ENCODE measurements at places on chromosomes 3 and 15. TPM values are rescaled to one million over a fixed set of nuclear protein-coding genes. Genes with fewer than 3 reads are reported as not detected.

ARRDC4 gene
- total RNA-seq: 0.56 TPM

DNA sequence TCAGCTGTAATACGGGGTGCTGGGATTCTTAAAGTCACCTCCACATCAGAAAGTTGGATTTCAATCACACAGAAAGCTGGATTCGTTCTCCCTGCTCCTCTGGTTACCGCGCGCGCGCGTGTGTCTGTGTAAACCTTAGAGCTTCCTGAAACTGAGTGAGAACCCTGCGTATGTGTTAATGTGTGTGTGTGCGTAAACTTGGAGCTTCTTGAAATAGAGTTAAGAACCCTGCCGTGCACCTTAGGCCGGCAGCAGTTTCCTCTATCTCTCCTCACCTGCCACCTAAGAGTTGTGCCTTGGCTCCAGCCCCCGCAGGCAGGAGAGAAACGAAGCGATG is 531 bp downstream of the LZTFL1 start:
- no peaks in the 10 kb centered on the region for H3K36me3 ChIP-seq
- peaks cover 42% of the 10 kb centered on the region for H3K27me3 ChIP-seq
- peak overlapping the region; percentile 88 for H3K27ac ChIP-seq
- peak overlapping the region; percentile 91 for H3K4me3 ChIP-seq
- H3K4me1 ChIP-seq: peaks cover 27% of the 10 kb centered on the region

DNA sequence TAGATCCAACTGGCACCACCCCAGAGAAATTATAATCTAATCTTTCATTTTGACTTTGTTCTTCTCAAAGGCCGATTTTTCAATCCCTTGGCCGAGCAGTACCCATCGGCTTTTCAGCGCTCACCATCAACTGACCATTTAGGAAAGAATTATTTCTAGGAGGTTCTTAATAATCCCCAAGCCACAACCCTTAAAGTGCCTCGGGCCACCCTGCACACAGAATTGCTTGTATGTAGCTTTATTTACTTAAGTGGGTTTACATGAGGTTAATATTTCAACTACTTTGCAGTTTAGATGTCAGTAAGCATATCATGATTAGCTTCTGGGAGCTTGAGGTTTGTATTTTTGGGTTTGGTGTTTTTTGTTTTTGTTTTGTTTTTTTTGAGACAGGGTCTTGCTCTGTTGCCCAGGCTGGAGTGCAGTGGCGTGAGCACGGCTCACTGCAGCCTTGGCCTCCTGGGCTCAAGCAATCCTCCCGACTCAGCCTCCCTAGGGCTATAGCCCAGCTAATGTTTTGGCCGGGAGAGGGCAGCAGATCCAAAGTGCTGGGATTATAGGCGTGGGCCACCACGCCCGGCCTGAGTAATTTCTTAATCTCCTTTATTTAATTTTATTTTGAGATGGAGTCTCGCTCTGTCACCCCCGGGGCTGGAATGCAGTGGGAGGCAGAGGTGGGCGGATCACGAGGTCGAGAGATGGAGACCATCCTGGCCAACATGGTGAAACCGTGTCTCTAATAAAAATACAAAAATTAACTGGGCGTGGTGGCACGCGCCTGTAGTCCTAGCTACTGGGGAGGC is 801 bp upstream of the CDAN1 start:
- H3K4me1 ChIP-seq: peaks cover 27% of the 10 kb centered on the region
- H3K27ac ChIP-seq: peak overlapping the region; percentile 85
- no peak for DNase-seq
- peaks cover 18% of the 10 kb centered on the region for H3K36me3 ChIP-seq

- no peaks in the 10 kb centered on the region for H3K36me3 ChIP-seq
- no peaks in the 10 kb centered on the region for H3K4me1 ChIP-seq
- H3K4me3 ChIP-seq: no peak overlapping the region
- H3K27ac ChIP-seq: no peak overlapping the region
- H3K27me3 ChIP-seq: no peaks in the 10 kb centered on the region
- no peak for DNase-seq
Observed at GRCh38 chr3:52299247-52299878, 11.7 kb downstream of the GLYCTK start.

DNA sequence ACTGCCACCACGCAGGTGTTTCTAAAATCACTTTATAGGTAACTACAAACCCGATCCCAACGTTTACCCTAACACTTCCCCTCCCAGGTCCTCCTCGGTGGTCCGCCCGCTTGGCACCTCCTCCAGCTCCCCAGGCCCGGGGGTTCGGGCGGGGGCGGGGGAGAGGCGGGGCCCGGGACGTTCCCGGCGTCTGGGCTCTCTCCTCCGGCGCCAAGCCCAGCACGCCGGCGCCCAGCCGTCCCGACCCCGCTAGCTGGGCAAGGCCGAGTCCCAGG is 562 bp downstream of the CGGBP1 start:
- peaks cover 55% of the 10 kb centered on the region for H3K4me1 ChIP-seq
- peak overlapping the region; percentile 97 for H3K27ac ChIP-seq
- H3K4me3 ChIP-seq: peak overlapping the region; percentile 90
- peaks cover 41% of the 10 kb centered on the region for H3K36me3 ChIP-seq
- H3K27me3 ChIP-seq: no peaks in the 10 kb centered on the region
- no peak for DNase-seq

All from activated CD4-positive, alpha-beta T cell treated with anti-CD3 and anti-CD28 coated beads, Interleukin-2, amount 10 ng/mL, durations not matched to agents 7 days and 5 days (primary cell).